NCI-H1930 (cell line): ENCODE measurements at places on chromosomes 1 and 21.

DNA sequence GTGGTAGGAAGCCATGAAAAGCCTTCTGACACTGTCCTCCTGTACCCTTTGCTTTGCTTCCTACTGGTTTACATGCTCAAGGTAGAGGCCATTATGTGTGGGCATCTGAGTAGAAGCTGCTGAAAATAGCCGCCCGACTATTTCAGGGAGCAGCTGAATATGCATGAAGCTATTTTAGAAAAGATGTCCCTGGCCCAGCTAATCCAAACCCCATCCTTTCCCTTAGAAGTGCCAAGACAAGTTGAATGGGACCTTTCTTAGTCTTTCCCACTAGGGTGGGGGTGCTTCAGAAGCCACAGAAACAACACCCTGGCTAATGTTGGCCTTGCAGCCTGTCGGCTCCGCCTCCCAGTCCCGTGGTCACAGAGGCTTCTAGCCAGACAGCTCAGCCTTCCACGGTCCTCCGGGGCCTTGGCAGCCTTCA, 205.1 kb upstream of the EDN2 start:
- DNase-seq, result no peak

- DNase-seq, result no peak
Measured at GRCh38 chr21:30408782-30409494, 13.1 kb downstream of the KRTAP13-1 start.

DNA sequence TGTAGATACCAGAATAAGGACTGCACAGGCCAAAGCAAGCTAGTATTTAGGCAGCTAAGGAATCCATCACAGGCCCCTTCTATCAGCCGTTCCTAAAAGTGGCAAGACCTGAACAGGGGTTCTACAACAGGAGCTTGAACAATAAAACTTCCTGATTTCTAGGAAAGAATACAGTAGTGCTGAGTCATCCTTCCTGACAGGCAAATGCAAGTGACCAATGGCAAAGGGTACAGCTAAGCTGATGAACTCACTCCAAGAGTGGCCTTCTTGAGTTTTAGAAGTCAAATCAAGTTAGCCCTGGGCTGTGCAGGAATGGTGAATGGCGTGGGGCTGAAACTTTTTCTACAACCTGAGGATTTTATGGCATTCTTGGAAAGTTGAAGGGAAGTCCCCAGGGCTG, 112.9 kb downstream of the GREM2 start:
- no peak for DNase-seq

DNA sequence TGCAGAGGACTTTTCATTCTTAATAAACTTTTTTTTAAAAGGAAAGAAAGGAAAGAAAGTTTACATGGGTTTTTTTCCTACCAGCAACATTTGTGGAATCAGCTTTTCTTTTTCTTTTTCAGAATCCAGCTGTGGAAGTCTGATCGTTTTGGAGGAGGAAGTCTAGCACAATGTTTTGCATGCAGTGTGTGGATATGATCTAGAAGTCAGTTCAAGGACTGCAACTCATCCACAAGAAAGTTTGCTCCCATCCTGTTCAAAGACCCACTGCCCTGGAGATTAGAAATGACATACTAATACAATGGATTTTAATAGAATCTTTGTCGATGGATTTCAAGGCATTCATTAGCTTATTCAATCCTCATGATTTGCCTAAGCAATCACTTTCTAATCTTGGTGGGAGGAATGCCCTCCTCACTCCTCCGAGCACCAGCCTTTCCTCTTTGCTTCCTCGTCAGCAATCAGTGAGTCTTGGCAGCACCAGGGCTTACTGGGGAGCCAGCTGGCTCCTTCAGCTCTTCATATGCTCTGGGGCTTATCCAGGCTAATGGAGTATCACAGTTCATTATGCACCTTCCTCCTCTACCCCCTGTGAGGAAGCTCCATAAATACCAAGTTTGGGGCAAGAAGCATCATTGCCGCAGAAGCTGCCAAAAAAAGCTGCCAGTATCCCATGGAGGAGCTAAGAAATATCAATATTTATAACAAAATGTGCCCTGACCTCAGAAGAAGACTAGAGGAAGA, 392.3 kb upstream of the PKN2 start:
- DNase-seq, result no peak

GRCh38 chr1:25700144-25700523, 83.5 kb downstream of the MAN1C1 start:
- DNase-seq, result no peak

DNA sequence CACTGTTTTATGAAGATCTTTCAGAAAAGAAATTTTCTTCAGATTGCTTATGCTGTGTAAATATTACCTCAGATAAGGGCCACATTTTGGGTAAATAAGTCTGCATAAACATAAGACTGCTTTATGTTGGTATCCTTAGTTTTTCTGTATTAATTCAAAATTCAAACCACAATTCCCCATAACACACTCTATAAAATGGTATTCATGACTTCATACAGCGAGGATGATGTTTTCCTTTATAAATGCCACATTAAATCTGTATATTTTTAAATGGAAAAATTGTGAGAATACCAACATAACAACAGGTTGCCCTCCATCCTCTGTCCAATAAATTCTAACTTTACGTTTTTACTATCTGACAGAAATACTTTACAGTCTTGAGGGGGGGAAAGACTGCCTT, 248.7 kb upstream of the CXADR start:
- no peak for DNase-seq

DNA sequence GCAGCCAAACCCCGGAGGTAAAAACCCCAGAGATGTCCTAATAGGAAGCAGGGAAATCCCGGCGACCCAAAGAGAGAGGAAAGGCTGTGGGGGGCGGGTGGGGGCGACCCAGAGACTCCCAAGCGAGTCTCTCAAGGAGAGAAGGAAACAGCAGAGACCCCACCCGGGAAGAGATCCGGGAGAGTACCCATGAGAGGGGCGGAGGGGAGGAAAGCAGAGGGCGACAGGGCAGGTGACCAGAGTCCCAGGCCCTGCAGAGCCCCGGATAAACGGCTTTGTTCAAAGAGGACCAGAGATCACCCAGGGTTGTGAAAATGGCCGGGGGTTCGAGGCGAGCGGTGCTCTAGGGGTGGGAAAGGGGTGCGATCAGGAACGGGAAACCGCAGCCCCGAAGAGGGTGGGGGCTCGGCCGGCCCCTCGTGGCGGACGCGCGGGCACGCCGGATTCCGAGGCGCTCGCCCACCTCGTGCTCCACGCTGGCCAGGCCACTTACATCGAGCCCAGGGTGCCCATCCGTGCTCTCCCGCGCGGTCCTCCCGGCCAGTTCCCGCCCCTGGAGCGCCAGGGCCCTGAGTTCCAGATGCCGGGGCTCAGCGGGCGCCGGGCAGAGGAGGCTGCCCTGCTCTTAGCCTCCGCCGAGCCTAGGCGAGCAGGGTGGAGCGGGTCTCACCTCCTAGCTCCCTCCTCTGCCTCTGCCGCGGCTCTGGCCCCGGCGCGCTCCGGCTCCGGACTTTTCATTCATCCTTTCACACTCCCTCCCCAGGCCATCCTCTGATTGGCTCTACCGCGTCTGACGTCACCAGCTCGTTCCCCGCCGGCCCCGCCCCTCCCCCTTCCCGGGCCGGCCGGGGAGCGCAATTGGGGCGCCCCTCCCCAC, 52.3 kb downstream of the RHBG start:
- peak; percentile 80 for DNase-seq

- DNase-seq, result no peak
Measured at GRCh38 chr1:221979444-221980032, 237.6 kb upstream of the DUSP10 start.

DNA sequence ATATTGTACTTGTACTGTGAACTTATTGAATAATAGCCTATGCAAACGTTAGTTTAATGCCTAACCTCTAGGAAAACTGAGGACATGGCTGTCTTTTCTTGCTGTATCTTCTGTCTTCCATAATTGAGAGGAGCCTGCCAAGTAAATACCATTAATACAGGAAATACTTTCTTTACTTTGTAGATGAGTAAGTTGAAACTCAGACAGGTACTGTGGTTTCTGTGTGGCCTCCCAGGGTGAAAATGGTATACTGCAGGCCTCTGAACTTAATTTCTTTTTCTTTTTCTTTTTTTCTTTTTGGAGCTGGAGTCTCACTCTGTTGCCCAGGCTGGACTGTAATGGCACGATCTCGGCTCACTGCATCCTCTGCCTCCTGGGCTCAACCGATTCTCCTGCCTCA, 208.8 kb upstream of the ADGRL4 start:
- DNase-seq, result no peak

DNA sequence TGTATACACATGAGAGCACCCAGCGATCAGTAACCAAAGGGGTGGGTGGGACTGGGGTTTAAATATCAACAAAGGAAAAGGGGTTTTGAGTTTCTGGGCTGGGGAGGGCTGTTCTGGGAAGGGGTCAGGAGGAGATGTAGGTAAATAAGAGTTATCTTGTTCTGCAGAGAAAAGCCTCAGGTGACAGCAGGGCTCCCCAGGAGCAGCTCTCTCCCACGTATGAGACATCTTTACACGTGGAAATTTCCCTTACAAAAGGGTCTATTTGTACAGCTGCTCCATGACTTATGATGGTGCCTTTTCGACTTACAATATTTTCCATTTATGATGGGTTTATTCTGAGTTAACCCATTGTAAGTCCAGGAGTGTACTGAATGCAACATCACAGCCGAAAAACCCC, 16.3 kb upstream of the PADI2 start:
- DNase-seq, result no peak

GRCh38 chr1:89757532-89757931, 63.3 kb upstream of the LRRC8D start:
- DNase-seq, result no peak

DNA sequence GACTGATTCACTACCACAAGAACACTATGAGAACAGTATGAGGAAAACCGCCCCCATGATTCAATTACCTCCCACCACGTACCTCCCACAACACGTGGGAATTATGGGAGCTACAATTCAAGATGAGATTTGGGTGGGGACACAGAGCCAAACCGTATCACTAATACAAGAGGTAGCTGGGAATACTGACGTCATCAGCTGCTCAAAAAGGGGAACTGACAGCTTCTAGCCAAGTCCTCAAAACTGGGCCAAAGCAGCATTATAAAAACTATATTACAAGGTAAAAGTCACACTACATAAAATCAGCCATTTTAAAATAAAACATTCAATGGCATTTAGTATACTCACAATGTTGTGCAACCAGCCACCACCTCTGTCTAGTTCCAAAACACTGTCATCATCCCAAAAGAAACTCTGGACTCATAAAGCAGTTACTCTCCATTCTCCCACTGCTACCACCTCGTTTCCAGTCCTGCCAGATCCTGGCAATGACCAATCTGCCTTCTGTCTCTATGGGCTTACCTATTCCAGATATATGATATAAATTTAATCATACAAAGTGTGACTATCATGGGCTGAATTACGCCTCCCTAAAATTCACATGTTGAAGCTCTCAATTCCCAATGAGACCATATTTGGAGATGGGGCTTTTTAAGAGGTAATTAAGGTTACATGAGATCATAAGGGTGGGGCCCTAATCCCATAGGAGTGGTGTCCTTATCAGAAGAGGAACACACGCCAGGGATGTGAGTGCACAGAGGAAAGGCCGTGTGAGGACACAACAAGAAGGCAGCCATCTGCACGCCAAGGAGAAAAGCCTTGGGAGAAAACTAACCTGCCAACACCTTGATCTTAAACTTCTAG, 192.1 kb downstream of the SETD4 start:
- DNase-seq, result no peak

DNA sequence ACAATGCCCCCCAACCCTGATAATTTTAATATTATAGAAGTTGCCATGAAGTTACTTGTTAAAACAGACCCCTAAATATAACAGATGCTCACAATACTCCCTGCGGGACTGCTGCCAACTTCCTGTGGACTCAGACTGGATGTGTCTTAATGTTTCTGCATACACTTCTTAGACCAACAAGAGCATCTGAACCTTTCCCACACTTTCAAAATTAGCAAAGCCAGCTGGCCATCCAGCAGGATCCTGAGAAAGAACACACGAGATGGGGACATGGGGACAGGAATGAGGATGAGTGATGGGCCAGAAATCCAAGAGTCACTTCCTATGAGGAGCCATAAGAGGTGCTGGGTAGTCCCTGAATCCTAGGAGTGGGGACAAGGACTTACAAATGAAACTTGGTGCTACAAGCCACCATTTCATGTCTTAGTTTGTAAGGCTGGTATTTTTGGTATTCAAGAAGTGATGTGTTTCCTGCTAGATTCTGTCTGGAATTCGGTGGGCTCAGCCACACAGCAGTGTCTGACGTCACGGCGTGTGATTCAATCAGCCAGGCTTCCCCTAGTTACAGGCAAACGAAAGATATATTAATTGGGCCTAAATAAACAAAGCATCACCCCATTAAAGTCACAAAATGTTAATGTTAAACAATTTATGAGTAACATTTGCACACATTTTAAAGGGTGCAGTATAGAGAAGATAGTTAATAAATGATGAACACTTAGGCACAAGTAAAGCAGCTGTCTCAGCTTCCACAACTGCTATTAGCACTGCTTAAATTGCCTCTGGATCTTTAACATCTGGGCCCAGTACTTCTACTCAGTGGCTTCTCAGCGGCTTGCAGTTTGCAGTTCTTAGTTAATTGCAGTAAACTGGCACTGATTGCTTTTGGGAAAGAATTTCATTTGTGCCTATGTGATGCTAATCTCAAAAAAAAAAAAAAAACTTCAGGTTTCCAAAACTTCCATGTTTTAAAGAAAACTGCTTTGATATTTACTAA, 41.2 kb upstream of the RGS8 start:
- DNase-seq, result no peak

GRCh38 chr1:167654975-167655575, 25.0 kb downstream of the RCSD1 start:
- no peak for DNase-seq

DNA sequence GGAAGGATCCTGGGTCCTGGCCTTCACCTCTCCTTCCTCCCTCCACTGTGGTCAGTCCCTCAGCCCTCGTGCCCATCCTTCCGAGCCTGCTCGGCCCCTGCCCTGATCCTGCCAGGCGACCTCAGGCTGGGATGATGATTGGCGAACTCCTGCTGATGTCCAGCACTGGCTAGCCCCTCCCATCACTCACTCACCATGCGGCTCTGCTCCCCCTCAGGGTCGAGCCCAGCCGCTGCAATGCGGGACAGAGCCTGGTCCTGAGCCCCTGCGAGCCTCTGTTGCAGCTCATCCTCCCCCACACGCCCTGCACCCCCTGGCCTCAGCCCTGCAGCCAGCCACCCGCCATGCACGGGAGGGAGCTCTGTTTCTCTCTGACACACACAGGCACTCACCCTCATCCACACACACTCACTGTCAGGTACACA, 100.2 kb downstream of the DMRTB1 start:
- DNase-seq, result no peak

- DNase-seq, result no peak
Measured at GRCh38 chr1:110424699-110425611, 17.5 kb upstream of the LAMTOR5 start.
